H7 (cell line): ENCODE measurements at places on chromosomes 5 and 9.

DNA sequence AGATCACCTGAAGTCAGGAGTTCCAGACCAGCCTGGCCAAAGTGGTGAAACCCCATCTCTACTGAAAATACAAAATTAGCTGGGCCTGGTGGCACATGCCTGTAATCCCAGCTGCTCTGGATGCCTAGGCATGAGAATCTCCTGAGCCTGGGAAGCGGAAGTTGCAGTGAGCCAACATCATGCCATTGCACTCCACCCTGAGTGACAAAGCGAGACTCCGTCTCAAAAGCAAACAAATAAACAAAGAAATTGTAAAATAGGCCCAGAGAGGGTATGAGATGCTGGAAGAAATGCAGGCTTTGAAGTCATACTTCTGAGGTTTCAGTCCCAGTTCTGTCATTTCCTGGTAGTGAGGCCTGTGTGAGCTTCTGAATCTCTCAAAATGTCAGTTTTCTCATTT, 5.3 kb upstream of the ARHGEF37 start:
- DNase-seq: no peak

DNA sequence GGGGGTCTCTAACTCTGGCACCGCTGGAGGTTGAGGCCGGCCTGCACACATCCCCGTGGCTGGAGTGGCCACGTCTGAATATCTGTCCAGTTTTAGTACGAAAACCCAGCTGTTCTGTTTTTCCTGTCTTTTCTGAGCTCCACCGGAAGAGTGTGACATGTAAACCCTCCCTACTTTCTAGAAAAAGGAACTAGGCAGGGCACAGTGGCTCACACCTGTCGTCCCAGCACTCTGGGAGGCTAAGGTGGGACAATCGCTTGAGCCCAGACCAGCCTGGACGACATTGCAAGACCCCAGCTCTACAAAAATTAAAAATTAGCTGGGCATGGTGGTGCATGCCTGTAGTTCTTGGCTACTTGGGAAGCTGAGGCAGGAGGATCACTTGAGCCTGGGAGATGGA, 8.2 kb upstream of the PHYKPL start:
- no peak for DNase-seq

DNA sequence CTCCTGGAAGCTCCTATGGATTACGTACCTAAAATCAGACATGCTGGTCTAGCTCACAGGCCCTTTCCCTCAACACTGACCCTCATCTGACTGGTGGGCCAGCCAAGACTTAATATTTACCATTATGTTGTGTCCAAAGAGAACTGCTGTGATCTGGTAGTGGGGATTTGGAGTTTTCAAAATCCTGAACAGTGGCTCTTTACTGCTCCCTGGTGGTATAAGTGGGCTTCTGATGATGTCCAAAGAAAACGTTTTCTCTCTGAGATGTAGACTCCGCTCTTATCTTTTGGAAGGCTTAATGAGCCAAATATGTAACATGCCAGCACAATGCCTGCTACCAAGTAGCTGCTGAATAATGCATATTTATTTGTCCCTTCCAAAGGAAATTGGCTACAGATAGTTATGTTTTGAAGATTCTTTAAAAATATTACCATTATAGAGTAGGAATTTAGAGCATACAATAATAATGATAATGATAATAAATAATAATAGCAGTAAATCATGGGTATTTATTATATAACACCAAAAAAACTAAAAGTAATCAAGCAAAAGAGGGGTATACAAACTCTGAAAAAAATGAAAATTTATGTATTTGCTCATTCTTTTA, 406.6 kb upstream of the TNC start:
- DNase-seq: peak; percentile 7

DNA sequence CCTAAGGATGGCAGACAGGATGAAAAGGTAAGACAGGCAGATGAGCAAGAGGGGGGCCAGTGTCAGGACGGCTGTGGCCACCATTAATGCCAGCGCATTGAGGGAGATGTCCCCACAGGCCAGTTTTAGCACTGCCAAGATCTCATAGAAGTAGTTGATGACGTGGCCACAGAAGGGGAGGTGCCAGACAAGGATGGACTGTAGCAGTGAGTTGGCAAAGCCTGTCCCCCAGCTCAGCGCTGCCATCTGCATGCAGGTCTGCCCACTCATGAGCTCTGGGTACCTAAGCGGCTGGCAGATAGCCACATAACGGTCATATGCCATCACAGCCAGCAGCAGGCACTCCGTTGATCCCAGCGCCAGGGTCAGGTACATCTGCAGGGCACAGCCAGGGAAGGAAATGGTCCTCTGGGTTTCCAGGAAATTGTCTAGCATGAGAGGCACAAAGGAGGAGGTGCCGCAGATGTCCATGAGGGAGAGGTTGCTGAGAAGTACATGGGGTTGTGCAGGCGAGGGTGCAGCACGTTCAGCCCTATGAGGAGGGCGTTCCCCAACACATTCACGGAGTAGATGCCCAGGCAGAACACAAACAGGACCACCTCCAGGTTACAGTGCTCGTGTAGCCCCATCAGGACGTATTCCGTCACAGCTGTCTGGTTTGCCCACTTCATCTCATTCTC, 10.8 kb downstream of the OR13J1 start:
- peak; percentile 30 for DNase-seq

DNA sequence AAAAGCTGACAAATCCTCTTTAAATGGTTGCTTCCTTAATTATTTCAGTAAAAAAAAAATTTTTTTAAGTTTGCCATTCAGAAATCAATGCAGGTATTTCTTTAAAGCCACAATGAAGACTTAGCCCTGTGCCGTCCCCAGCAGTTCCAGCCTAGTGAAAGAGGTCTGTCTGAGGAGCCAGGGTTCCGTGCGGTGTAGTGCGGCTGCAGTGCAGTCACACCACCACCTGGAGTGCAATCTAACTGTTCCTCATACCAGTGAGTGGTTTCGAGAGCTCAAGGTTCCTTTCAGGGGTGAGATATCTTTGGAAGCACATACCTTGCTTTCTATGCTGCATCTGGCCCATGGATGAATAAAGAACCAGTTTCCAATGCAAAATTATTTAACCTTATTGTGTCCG, 87.5 kb downstream of the FANCC start:
- DNase-seq: peak; percentile 27

GRCh38 chr5:140608722-140609121, 24.3 kb downstream of the CD14 start:
- DNase-seq: no peak

- DNase-seq: no peak
Observed at GRCh38 chr9:26012797-26013196, 334.6 kb upstream of the TUSC1 start.

DNA sequence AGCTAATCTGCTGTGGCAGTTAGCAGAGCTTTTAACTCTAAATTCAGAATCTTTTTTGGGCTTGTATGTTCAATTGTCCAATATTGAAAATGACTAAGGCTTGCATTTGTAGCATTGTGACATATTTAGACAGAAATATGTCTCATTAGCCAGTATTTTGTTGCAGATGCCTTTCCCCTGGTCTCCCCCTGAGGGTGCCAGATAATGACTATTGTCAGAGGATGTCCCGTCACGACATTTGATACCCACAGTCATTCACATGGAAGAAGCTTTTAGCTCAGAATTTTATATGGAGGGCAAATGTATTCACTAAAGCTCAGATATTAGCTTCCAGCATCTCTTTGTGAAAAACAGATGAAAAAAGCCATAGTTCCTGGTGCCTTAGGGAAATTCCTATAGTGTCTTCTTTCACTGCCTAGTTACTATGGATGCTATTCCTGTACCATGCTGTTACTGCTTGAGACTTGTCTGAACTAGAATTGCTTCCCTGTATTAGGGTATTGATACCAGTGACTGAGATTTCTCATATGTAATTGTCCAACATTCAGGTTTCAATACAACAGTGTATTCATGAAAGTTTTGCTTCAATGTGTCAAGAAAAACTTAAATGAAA, 96.2 kb downstream of the CCDC192 start:
- no peak for DNase-seq

- DNase-seq: no peak
Observed at GRCh38 chr9:30815585-30815984, 1568.9 kb upstream of the ACO1 start.

GRCh38 chr5:170611449-170612090, 107.8 kb downstream of the KCNIP1 start:
- no peak for DNase-seq

DNA sequence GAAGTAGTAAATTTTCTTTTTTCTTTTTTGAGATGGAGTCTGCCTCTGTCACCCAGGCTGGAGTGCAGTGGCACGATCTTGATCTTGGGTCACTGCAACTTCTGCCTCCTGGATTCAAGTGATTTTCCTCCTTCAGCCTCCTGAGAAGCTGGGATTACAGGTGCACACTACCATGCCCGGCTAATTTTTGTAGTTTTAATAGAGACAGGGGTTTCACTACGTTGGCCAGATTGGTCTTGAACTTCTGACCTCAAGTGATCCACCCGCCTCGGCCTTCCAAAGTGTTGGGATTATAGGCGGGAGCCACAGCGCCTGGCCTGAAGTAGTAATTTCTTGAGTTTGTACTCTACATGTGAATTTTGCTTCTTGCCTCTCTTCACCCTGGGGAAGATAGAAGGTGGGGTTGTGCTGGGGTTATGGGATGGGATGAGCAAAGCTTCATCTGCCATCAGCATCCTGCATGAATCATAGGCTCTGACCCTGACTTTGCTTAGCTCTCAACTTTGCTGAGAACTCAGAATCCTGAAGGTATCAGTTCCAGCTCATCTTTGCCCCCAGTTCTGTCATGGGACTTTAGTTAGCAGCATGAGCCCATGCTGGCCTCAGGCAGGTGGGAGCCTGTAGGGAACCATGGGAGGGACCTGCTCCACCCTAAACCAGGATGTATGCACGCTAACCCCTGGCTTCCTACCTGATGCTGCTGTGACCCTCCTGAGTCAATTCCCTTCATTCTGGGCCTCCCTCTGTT, 9.3 kb upstream of the CCL21 start:
- DNase-seq: no peak

DNA sequence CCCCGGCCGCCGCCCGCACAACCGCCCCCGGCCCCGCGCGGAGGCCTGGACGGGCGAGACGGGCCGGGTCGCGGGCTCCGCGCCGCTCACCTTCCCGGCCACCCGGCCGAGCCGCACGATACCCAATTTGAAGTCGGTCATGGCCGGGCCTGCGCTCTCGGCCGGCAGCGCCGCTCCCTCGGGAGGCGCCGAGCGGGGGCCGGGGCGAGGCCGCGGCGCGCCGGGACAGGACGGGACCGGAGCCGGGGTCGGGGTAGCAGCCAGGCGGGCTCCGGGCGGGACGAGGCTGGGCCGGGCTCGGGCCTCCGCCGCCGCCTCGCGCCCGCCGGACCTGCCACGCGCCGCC, 216 bp downstream of the ZMYND19 start:
- DNase-seq: no peak

DNA sequence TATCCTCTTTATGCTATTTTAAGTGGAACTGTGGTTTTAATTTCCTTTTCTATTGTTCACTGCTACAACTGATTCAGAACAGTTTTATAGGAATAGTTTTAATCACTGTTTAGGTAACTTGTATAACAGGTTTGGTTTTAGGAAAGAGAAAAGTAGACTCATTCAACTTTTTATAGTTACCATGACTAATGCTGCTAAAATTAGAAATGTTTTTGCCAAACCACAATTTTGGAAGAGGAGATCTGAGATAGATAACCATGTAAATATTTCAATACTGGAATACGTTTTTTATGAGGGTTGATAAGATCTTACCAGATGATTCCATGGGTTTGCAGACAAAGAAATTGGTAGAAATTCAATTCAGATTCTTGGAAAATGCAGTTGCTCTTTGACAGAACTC, 404.6 kb upstream of the ARRDC3 start:
- no peak for DNase-seq

DNA sequence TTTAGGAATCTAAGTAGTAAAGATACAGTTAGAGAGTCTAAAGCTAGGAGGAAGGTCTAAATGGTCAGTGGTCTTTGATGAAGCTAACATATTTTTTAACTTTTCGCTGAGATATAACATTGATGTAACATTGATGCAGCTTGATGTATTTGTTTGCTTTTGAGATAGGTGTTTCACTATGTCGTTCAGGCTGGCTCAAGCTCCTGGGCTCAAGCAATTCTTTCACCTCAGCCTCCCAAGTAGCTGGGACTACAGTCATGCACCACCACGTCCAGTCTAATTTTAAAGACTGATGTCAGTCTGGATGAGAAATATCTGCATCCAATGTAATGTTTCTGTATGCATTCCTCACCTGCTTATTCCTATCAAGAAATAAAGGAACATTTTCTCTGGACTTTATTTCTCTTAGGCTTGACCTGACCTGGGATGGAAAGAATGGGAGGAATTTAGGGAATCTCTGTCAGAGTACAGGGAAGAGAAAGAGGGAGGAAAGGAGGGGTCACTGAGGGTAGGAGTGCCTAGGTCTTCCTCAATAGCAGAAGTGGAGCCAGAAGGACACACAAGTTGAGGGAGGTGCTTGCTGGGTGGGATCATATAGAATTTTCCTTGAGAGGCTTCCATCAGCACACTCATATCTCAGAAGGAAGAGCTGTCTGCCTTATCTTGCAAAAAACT, 101.5 kb upstream of the GPBP1 start:
- peak; percentile 33 for DNase-seq

GRCh38 chr5:119631660-119632059, 2.3 kb downstream of the FAM170A start:
- no peak for DNase-seq

GRCh38 chr5:113047733-113048652, 71.4 kb downstream of the DCP2 start:
- DNase-seq: peak; percentile 7

GRCh38 chr9:78386348-78386747, 89.4 kb downstream of the PSAT1 start:
- DNase-seq: no peak

DNA sequence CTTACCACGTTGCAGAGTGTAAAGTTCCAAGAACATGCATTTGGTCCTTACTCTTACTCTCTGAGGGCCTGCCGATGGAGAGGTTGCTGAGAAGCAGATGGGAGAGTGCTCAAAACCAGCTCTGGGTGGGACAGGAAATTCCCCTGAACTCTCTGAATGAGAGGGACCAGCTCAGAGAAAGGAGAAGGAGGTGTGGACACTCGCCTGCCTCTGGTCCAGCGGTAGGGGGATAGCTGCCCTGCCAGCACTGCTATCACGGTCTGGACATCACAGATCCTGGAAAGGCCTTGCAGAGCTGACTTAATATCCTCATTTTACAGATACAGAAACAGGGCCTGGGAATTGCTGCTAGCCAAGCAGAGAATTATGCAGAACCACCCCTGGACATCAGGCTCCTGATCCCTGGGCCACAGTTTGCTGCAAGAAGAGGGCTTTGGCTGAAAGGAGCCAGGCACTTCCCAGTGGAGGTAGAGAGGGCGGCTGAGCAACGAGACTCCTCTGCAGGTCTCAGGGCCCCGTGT, 4.9 kb downstream of the TRAF1 start:
- no peak for DNase-seq

DNA sequence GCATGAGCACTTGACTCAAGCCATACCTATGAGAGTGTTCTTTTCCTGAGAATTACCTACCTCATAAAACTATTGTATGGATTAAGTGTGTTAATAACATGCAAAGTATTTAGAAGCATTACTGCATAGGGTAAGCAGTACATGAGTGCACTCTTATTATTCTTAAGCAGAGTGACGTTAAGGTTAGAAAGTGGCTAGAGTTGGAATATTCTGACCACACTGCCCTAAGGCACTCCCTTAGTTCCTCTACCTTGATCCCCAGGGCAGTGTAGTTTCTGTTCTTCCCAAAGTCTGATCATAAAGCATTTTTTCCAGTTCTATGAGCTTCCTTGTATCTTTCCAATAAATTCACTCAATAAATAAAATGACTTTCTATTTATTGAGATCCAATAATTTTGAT, 189.2 kb downstream of the PCSK1 start:
- DNase-seq: no peak
